ENCODE measurements at places on chromosomes 1 and 21. TPM values are rescaled to one million over a fixed set of nuclear protein-coding genes. Genes with fewer than 3 reads are reported as not detected.

ILDR2 gene
- total RNA-seq = 7.3 TPM

TLCD4 gene
- total RNA-seq = 48.3 TPM

INKA2 gene
- 18.4 TPM for total RNA-seq

GPR3 gene
- 1.7 TPM for total RNA-seq

MARK1 gene
- 16.7 TPM for total RNA-seq

U2AF1 gene
- 8.6 TPM for total RNA-seq

GRCh38 chr1:117120774-117121588 lies 568 bp downstream of the TRIM45 start:
- DNase-seq = no peak

GRCh38 chr1:157971769-157972168 lies 21.7 kb upstream of the KIRREL1 start:
- no peak for DNase-seq

- no peak for DNase-seq
Measured at GRCh38 chr1:43867976-43868740, 65.4 kb upstream of the ARTN start.

- DNase-seq = peak; percentile 68
Measured at GRCh38 chr1:230113593-230114236, 46.7 kb downstream of the GALNT2 start.

GRCh38 chr21:40140675-40141074 lies 273.4 kb downstream of the PCP4 start:
- no peak for DNase-seq

DNA sequence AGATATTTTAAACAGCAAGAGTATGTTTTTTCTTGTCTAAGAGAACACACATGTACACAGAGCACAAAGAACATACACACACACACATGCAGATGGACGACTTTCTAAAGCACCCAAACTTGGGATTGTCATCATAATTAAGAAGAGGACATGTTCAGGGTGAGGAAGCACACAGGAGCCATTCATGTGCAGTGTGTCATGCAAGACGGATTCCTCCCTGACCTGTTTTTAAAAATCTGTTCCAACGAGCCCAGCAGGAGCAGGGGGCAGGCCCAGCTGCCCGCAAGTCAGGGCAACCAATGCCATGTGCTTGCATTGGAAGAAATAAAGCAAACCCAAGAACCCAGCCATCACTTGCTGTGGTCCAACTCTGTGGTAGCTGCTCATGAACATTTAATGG lies 167.3 kb upstream of the ZNF644 start:
- no peak for DNase-seq

DNA sequence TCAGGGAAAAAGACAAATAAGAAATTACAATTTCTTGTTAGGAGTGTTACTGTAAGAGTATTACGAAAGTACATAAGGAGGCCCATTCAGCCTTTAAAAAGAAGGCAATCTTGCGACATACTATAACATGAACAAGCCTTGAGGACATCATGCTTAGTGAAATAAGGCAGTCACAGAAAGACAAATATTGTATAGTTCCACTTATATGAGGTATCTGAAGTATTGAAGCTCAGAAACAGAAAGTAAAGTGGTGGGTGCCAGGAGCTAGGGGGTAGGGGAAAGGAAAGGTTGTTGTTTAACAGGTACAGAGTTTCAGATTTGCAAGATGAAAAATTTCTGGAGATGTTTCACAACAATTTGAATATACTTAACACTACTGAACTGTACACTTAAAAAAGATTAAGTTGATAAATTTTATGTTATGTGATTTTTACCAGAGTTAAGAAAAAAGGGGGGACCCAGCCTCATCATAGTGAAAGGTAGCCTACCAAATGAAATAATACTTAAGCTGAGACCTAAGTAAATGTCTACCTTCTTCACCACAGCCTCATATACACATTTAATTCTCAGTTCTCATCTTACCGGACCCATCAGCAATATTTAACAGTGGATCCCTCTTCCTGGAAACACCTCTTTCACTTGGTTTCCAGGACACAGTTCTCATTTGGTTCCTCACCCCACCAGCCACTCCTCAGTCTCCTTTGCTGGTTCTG lies 19.5 kb downstream of the USP24 start:
- DNase-seq = no peak

GRCh38 chr21:44582055-44582454 lies 1.7 kb upstream of the KRTAP10-5 start:
- DNase-seq = no peak

DNA sequence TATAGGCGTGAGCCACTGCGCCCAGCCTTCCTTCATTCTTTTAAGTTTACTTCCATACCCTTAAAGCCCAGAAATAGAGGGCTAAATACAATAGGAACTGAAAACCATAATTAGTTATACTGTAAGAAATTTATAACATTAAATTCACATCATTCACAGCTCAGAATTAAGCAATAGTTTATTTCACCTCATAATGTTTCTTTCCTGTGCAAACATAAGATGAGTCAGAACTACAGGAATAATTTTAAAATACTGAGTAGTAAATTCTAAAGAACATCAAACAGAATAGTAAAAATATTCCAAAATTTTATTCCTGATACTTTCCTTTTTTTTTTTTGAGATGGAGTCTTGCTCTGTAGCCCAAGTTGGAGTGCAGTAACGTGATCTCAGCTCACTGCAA lies 24.1 kb downstream of the POGZ start:
- DNase-seq = no peak

Data from left cardiac atrium (tissue), 4 donors.